Stimulated activated CD8-positive, alpha-beta memory T cell treated with anti-CD3 and anti-CD28 coated beads, Interleukin-4, amount 100 ng/mL, for 1 hour (primary cell): ENCODE measurements at places on chromosomes 7 and 10.

GRCh38 chr7:23027261-23027660 lies 13.3 kb upstream of the HYCC1 start:
- DNase-seq = no peak

GRCh38 chr7:24980534-24981170 lies 674 bp upstream of the OSBPL3 start:
- no peak for DNase-seq

- no peak for DNase-seq
Observed at GRCh38 chr10:34045571-34046190, 711.2 kb upstream of the NRP1 start.

GRCh38 chr7:79515358-79515757 lies 61.9 kb upstream of the MAGI2 start:
- no peak for DNase-seq

DNA sequence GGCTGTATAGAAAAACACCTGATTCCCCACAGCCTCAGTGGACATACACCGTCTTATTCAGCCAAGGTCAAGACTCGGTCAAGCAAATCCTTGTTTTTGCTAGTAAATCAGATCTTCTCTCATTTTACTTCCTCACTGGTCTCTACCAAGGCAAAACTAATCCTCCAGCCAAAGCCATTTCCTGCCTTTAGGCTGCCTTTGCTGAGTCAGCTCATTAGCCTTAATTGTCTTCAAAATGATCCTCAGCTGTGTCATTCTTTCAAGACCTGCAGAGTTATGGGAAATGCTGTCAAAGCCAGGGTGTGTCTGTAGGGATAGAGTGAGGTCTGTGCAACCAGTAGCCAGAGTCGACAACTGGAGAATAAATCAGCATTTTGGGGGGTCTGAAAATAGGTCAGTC lies 107.2 kb upstream of the FAM180A start:
- DNase-seq = no peak

DNA sequence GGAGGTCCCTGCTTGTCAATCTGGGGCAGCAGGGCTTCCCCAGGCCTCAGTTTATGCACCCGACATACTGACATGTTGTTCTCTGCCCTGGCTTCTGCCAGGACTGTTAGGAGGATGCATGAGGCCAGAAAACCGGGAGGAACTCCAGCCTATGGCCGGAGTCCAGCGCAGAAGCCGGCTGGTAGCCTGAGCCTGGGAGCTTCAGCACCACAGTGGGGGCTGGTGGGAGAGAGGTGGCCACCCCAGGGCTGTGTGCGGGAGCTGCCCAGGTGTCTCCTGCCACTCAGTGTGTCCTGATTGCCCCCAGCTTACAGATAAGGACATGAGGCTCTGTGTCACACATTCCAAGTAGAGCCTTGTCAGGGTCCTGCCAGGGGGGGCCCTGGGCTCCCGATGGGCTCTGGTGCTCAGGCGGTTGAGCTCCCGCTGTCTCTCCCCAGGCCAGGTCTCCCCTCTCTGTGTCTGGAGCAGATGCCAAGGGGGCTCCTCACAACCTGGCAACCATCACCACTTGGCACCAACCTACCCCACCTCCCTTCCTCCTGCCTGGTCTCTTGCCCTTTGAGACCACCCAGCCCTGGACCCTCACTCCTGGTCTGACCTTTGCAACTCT lies 32.3 kb downstream of the PPIF start:
- DNase-seq = no peak

GRCh38 chr10:3059974-3060373 lies 7.4 kb upstream of the PFKP start:
- no peak for DNase-seq

GRCh38 chr7:106335814-106336213 lies 51.0 kb upstream of the NAMPT start:
- no peak for DNase-seq

GRCh38 chr10:132670546-132671227 lies 115.3 kb downstream of the NKX6-2 start:
- DNase-seq = no peak

- DNase-seq = no peak
Observed at GRCh38 chr10:92076722-92077121, 153.2 kb downstream of the BTAF1 start.

GRCh38 chr7:74498996-74499834 lies 45.5 kb downstream of the GTF2IRD1 start:
- no peak for DNase-seq

GRCh38 chr10:14889318-14889717 lies 10.7 kb downstream of the SUV39H2 start:
- no peak for DNase-seq

DNA sequence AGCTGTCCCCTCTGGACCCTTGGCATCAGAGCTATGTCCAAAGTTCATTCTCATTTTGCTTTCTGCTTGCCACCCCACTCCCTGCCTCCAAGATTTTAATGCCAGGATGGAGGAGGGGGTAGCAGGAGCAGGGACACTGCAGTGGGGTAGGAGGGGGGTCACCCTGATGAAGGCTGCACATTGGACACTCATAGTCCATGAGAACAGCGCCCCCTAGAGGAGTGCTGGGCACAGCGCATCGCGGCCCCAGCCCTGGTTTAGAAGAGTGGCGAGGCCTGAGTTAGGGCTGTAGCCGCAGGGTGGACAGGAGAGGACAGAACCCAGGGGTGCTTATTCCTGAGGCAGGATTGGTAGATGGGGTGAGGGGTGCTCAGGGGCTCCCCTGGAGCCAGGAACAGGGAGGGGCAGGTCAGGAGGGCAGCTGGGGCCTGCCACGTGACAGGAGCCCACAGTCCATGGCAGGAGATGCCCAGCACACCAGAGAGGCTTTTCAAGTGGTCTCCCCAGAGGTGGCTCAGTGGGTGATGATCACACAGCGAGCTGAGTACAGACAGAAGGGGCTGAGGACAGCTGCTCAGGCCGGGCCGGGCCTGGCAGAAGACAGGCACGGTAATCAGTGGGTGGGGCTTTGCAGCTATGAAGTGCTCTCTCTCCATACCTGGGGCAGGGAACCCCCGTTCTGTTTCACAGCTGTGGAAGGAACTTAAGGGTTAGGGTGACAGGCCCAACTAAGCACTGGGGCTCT lies 71.4 kb downstream of the NEURL1 start:
- no peak for DNase-seq

DNA sequence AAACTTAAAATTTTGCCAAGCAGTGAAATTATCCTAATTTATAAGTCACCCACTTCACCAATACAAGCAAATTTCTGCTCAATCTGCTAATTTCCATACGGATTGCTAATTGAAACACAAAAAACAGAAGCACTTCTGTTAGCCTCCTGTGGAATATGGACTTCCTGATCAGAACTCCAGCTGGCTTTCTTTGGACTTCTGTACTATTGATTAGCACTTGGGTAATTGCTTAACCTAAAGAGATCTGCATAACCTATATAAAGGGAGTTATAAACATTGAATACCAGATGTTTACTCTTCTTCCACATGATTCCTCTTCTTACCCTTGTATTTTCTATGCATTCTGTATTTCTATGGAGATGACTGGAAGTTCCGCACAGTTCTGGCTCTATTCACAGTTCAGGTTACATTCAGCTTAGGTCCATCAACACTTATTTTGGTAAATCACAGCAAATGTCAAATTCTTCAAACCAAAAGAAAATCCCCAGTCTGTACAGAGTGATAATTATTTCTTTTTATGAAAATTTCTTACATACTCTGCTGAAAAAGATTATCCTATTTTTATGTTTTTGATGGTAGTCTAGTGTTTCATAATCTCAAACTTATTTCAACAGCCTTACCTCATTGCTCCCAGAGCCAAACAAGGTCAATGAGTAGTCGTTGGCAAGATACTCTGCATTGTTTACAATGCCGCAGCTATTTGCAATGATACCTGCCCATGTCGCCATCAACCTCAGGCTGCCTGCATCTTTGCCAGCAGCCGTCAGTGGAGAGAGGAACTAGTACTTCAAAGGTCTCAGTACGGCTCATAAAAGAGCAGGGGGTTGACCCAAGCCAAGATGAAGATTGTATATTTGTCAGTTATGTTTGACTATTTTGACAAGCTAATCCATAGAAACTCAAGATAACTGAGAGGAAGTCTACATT lies 225.6 kb downstream of the AHR start:
- no peak for DNase-seq

GRCh38 chr7:34825221-34825620 lies 167.2 kb downstream of the NPSR1 start:
- DNase-seq = no peak

DNA sequence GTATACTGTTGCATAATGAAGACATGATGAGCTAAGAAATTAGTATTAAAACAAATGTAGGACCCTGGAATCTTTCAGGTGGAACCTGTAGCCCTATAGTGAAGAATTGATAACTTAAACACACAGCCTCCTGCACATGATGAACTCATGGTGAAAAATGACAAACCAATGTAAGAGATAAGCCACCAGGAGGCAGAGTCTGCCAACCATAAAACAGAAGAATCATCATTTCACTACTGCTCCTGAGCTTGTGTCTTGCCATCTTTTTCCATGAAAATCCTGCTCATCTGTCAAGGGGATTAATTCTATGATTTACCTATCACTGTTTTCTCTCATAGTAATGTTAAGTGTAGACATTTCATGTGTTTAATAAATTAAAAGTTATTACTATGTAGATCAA lies 363.9 kb downstream of the MALRD1 start:
- DNase-seq = no peak

GRCh38 chr7:99380032-99380822 lies 5.7 kb downstream of the ARPC1B start:
- DNase-seq = no peak

DNA sequence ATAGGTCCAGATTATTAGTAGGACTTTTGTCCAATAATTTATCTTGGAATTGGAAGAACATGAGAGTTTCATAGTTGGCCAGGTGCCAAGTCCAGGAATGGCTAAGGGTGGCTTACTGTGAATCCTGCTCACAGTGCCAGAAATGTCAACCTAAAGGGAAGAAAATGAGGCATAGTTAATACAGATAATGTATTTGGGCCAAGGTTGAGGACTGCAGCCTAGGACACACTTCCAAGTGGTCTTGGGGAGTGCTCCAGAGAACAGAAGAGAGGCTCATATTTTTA lies 78.2 kb downstream of the MAPK8 start:
- no peak for DNase-seq

DNA sequence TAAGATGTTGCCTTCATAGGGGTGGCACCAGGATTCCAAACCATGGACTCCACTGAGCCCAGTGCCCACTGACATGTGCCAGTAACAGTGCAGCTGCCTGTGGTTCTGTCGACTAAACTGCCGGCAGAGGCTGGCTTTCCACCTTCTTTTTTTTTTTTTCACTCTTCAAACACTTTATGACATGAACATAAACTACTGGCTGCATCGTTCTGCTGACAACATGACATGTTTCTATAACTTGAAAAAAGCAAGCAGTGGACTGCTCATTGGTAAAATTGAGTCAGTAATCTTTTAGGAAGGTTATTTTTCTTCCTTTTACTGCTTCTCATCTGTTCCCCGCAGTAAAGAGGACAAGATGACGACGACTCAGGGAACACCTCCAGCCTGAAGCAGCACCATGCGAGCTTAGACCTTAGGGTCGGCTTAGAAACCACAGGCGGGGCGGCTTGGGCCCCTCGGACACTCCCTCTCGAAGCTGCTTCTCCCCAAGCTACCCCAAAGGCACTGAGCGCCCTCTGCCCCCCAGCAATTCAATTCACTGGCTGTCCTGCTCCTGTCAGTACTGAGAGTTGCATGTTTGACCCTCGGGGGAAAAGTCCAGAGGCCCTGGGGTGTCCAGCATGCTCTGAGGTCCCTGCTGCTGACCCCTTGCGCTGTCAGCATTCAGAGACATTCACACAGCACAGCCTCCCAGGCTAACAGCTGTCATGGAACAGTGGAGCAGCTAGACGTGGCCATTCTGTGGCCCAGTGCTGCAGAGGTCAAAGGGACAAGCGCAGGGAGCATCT lies 112.5 kb downstream of the EGFR start:
- no peak for DNase-seq

DNA sequence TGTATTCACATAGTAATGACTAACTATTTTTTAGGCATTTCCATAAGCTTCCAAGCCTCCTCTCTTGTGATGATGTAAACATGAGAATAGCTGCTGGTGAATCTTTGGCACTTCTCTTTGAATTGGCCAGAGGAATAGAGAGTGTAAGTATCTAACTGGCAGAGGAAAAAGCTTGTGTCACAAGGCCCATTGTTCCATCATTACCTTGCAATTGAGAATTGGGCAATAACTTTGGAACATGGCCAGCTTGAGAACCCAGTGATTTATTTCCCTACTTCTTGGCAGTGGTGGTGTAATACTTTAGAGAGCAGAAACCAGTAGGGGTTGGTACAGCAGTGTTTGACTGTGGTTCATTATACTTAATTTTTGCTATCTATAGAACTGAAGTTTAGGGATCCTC lies 12.0 kb downstream of the IFRD1 start:
- no peak for DNase-seq

- DNase-seq = no peak
Observed at GRCh38 chr7:4702961-4703512, 20.9 kb downstream of the FOXK1 start.

GRCh38 chr10:11823122-11823988 lies at the start of gene PROSER2:
TSS of gene PROSER2 (plus strand) at chr10:11823356. CDS start at chr10:11852078, 28,722 bp downstream.
- DNase-seq = no peak

DNA sequence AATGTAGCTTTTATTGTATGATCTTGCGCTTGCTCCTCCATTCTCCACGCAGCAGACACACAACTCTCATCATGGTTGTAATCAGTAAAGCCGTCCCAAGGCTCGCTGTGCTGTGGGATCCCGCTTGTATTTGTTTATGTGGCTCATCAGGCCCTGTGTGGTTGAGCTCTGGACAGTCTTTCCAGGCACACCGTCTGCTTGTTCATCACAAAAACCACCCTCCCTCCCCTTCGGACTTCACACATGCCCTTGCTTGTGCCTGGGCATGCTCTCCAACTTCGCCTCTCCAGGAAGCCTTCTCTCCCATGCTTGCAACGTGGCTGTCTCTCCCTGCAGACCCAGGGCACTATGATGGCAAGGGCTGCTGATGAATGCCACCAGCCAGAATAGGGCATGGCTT lies 62.4 kb downstream of the HK1 start:
- DNase-seq = no peak

DNA sequence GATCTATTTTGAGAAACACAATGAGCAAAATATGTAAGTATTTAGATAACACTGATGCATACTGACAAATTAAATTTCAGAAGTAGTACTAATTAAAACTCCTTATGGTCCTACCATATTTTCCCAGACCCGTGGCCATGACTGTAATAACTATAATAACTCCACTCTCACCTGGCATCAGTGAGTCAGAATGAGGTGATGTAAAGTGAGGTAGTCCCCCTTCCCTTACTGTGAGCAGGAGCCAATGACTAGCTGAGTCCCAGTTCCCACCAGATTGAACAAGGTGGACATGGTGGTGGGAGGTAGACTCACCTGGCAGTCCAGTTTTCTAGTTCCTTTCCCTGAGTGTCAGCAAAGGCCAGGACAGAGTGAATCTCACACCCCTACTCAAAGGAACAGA lies 630.5 kb upstream of the IGFBP3 start:
- no peak for DNase-seq

DNA sequence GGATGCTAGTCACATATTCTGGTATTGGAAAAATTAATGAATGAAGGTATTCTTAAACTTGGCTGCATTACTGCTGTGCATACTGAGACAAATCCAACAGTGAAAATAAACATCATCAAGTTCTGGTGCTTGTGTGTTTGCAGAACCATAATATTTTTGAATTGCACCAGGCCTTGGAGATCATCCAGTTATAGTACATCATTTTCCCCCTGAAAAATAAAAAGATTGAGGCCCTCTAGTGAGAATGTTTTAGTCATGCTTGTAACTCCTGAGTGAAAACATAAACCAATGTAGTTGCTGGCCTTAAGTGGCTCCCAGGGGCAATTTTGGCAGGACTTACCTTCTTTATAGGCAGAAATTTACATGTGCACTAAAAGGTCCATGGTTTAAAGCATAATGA lies 218.8 kb upstream of the TMEM229A start:
- no peak for DNase-seq

GRCh38 chr10:52778511-52779392 lies 6.2 kb upstream of the MBL2 start:
- no peak for DNase-seq
